ENCODE measurements at places on chromosomes 4 and X.

DNA sequence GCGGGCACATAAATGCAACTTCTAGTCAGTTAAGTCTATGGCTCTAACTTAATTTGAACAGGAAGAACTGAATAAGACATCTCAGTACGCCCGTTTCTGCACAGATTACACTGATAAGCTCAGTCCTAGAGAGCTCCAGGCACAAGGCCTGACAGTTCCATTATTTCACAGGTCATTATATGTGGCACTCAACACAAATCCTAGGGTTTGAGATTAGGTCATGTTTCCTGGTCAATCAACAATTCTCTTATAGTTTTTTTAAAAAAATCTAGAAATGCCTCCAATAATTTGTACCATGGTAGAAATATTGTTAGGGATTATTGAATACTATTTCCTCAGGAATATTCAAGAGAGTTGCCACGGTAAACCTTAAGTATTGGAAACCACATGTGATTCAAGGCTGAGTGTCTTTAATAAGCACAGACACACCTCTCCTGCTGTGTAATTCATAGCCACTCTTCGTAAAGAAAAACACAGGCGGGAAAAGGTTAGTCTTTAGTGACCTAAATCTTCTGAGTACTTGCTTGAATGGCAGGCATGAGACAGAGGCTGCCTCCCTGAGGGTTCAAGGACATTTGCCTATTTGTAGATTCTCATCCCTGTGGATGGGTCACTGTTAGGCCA, 342.9 kb upstream of the ADGRL3 start:
- H3K4me1 ChIP-seq = no peaks in the 10 kb centered on the region
- no peak for DNase-seq
- no peaks in the 10 kb centered on the region for H3K36me3 ChIP-seq
- no peak overlapping the region for H3K27ac ChIP-seq
- no peaks in the 10 kb centered on the region for H3K27me3 ChIP-seq

DNA sequence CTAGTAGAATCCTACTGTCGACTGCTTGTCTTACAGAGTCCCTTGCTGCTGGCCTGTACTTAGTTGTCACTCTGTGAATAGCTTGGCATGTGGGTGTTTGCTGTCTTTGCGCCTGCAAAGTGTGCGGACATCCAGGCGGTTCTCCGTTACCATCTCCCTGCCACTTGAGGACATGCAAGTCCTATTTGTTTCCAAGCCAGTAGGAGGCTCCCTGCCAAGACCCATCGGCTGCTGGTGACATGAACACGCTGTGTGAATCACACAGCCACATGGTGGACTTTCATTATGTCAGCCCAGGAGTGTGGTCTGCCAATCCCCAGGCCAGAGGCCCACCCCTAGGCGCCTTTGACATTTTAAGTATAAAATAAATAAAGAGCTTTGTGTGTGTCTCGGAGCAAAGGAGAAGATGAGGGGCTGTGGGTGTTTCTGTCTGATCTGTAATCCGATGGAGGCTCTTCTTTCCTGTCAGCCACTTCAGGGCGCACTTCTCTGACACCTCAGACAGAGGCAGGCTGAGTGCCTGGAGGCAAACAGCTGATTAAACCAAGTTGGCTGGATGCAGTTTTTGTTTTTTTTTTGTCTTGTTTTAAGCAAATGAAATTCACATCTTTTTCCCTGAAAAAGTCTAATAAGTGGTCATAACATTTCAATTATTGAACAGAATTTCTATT, 51.5 kb downstream of the ALPK1 start:
- H3K4me1 ChIP-seq = no peaks in the 10 kb centered on the region
- DNase-seq = no peak
- H3K27me3 ChIP-seq = no peaks in the 10 kb centered on the region
- no peaks in the 10 kb centered on the region for H3K36me3 ChIP-seq
- no peak overlapping the region for H3K4me3 ChIP-seq
- H3K27ac ChIP-seq = no peak overlapping the region

GRCh38 chr4:337932-338758, 531 bp downstream of the ZNF141 start:
- peak overlapping the region; percentile 100 for H3K27ac ChIP-seq
- DNase-seq = peak; percentile 63
- peak overlapping the region; percentile 100 for H3K4me3 ChIP-seq

GRCh38 chrX:45134775-45135174, 65.9 kb downstream of the DIPK2B start:
- DNase-seq = no peak
- peaks cover 1% of the 10 kb centered on the region for H3K27me3 ChIP-seq
- H3K4me1 ChIP-seq = no peaks in the 10 kb centered on the region
- H3K36me3 ChIP-seq = no peaks in the 10 kb centered on the region
- no peak overlapping the region for H3K4me3 ChIP-seq

Data from activated CD4-positive, alpha-beta memory T cell treated with anti-CD3 and anti-CD28 coated beads for 36 hours (primary cell).